Vagina (tissue), 2 donors: ENCODE measurements at places on chromosomes 13 and 19. TPM values are rescaled to one million over a fixed set of nuclear protein-coding genes. Genes with fewer than 3 reads are reported as not detected.
A peak's percentile ranks its signal among the peaks of the same experiment; 100 is the strongest.

DNA sequence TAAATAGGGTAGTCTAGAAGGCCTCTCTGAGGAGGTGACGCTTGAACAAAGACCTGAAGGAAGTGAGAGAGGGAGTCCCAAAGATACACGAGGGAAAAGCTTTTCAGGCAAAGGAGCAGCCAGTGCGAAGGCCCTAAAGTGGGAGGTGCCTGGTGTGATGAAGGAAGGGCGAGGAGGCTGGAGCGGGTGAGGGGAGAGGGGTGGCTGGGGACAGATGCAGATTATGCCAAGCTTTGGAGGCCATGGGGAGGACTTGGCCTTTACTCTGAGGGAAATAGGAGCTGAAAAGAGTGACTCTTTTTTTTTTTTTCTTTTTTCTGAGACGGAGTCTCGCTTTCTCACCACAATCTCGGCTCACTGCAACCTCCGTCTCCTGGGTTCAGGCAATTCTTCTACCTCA is 2.9 kb downstream of the CLPTM1 start:
- H3K4me3 ChIP-seq: no peak overlapping the region
- no peaks in the 10 kb centered on the region for H3K36me3 ChIP-seq
- peaks cover 64% of the 10 kb centered on the region for H3K4me1 ChIP-seq
- no peak overlapping the region for H3K27ac ChIP-seq
- DNase-seq: no peak
- H3K27me3 ChIP-seq: no peaks in the 10 kb centered on the region

DNA sequence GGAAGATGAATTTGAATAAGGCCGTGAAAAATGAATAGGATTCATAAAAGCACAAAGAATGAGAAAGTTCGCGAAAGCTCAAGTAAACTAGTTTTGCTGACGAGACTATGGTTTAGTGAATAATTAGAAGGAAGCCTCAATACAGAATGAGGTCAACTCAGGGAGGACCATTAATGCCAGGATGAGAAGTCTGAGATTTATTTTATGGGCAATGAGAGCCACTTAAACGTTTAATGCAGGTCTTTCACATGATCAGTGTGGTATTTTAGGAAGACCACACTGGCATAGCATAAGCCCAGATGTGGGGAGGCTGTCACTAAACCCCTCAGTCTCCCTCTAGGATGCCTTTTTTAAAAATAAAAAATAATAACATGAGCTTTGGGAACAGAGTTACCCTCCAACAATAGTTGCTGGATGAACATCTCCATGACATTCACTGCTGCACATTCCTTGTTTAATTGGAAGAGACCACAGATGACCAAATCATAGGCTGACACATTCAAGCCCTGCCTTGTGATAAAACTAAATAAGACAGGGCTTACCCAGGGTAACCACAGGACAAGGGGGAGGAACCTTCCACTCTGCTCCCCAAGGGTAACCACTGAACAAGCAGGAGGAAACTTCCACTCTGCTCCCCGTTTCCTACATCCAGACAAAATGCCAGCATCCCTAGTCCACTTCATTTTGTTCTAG is 43.6 kb upstream of the LSM14A start:
- H3K4me1 ChIP-seq: peaks cover 2% of the 10 kb centered on the region
- no peak overlapping the region for H3K27ac ChIP-seq
- H3K36me3 ChIP-seq: no peaks in the 10 kb centered on the region
- no peaks in the 10 kb centered on the region for H3K27me3 ChIP-seq

DNA sequence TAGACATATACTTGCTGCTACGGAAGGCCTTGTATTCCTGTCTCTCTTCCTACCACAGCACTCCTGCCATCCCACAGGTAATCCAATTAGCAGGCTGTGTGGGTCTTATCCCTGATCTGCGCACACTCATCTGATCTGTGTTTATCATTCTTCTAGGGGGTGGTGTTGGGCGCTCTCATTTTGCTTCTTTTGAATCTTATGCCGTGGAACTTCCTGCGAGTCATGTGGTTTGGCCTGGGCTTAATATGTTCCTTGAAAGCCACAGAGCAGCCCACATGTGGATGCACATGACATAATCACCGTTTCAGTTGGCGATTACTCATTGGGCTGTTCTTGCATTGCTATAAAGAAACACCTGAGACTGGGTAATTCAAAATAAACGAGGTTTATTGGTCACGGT is 7.5 kb downstream of the RASA3 start:
- H3K27ac ChIP-seq: no peak overlapping the region
- no peak for DNase-seq
- H3K4me3 ChIP-seq: no peak overlapping the region
- H3K4me1 ChIP-seq: peaks cover 77% of the 10 kb centered on the region

DNA sequence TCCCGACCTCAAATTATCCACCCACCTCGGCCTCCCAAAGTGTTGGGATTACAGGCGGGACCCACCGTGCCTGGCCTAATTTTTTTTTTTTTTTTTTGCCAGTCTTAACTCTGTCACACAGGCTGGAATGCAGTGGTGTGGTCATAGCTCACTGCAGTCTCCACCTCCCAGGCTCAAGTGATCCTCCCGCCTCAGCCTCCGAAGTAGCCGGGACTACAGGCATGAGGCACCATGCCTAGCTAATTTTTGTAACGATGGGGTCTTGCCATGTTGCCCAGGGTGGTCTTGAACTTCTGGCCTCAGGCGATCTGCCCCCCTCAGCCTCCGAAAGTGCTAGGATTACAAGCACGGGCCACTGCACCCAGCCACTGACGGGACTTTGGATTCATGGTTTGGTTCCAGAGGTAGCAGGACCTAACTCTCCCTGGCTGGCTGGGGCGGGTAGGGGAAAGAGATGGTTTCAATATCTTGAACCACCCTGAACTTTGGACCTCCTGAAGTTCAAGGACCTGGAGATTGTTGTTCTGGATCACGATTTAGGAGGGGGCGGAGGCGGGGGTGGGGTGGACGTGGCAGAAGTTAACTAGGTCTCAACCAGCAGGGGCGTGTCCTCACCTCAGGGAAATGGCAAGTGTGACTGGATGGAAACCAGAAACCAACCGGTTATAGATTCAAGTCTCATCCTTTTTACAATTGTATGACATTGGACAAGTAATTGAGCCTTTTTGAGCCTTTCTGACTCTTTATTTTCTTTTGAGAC is 40.8 kb downstream of the IER2 start:
- no peak for DNase-seq
- no peaks in the 10 kb centered on the region for H3K27me3 ChIP-seq
- no peak overlapping the region for H3K4me3 ChIP-seq
- no peaks in the 10 kb centered on the region for H3K4me1 ChIP-seq
- no peak overlapping the region for H3K27ac ChIP-seq
- no peaks in the 10 kb centered on the region for H3K36me3 ChIP-seq

- no peak overlapping the region for H3K27ac ChIP-seq
- H3K4me3 ChIP-seq: no peak overlapping the region
- H3K27me3 ChIP-seq: no peaks in the 10 kb centered on the region
- H3K4me1 ChIP-seq: peaks cover 13% of the 10 kb centered on the region
- no peak for DNase-seq
Observed at GRCh38 chr13:112974671-112975070, 5.7 kb downstream of the MCF2L start.

DNA sequence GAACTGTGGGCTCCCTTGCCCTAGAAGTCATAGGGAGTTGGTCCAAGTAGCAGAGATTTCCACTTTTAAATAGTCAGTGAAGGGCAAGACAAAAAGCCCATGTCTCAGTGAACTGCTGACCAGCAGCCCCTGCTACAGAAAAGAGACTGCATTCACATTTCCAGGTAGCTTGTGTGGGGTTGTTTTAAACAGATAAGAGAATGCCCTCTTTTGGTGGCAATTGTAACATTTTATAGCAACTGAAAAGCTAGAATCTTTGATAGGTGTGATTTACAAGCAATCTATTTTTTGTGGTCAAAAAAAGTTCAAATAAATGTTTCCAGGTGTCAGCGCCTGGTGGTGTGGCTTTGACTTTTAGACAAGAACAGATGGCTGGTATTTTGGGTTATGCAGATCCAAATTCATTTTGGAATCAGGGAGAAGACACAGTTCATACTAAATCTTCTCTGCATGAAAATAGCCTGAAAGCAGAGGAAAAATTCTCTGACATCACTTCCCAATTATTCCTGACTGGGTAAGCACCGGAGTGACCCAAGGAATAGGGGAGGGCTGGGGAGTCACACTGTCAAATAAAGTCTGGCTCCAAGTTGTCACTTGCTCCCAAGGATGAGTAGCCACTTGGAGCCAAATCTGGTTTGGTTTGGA is 26.2 kb upstream of the GPR12 start:
- no peaks in the 10 kb centered on the region for H3K27me3 ChIP-seq
- H3K4me1 ChIP-seq: no peaks in the 10 kb centered on the region
- no peaks in the 10 kb centered on the region for H3K36me3 ChIP-seq
- H3K4me3 ChIP-seq: no peak overlapping the region

- no peak for DNase-seq
- no peak overlapping the region for H3K4me3 ChIP-seq
- no peaks in the 10 kb centered on the region for H3K27me3 ChIP-seq
- no peak overlapping the region for H3K27ac ChIP-seq
- no peaks in the 10 kb centered on the region for H3K4me1 ChIP-seq
Observed at GRCh38 chr13:27283906-27284493, 13.4 kb downstream of the RASL11A start.

DNA sequence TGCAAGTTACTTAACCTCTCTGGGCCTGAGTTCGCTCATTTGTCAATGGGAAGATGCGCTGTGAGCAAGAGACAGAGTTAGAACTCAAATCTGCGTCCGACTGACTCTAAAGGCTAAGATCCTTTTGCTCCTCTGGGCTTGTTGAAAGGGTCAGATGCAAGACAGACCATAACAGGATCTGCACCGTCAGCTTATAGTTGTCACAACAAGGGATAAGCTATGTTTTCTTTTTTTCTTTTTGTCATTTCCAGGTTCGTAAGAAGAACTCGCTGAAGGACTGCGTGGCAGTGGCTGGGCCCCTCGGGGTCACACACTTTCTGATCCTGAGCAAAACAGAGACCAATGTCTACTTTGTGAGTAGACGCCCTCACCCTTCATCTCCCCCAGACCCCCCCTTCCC is 1.1 kb downstream of the PPAN start:
- H3K4me3 ChIP-seq: peak overlapping the region; percentile 89
- H3K36me3 ChIP-seq: peaks cover 41% of the 10 kb centered on the region
- H3K27ac ChIP-seq: no peak overlapping the region
- no peak for DNase-seq
- peaks cover 21% of the 10 kb centered on the region for H3K4me1 ChIP-seq
- H3K27me3 ChIP-seq: no peaks in the 10 kb centered on the region

- DNase-seq: no peak
- H3K36me3 ChIP-seq: peaks cover 7% of the 10 kb centered on the region
- peaks cover 73% of the 10 kb centered on the region for H3K4me1 ChIP-seq
- H3K4me3 ChIP-seq: no peak overlapping the region
Observed at GRCh38 chr19:4379383-4380253, 20.7 kb downstream of the SH3GL1 start.

GRCh38 chr13:41268764-41269163 is 5.4 kb upstream of the MTRF1 start:
- no peaks in the 10 kb centered on the region for H3K36me3 ChIP-seq
- H3K4me3 ChIP-seq: no peak overlapping the region
- no peaks in the 10 kb centered on the region for H3K27me3 ChIP-seq
- no peak for DNase-seq
- H3K27ac ChIP-seq: no peak overlapping the region

GRCh38 chr19:49338691-49339300 is 3.6 kb downstream of the CD37 start:
- no peak for DNase-seq
- no peaks in the 10 kb centered on the region for H3K27me3 ChIP-seq
- peak overlapping the region; percentile 50 for H3K4me3 ChIP-seq
- H3K4me1 ChIP-seq: peaks cover 32% of the 10 kb centered on the region

- H3K27me3 ChIP-seq: no peaks in the 10 kb centered on the region
- peak overlapping the region; percentile 98 for H3K27ac ChIP-seq
- peak overlapping the region; percentile 93 for H3K4me3 ChIP-seq
- peaks cover 34% of the 10 kb centered on the region for H3K4me1 ChIP-seq
Observed at GRCh38 chr13:50123862-50124535, 108.8 kb downstream of the KCNRG start.

The GPR183 gene
- 12.0 TPM for total RNA-seq

The CAPN12 gene
- total RNA-seq: 9.6 TPM

The WDR87 gene
- not detected for total RNA-seq

The DIRAS1 gene
- total RNA-seq: 2.0 TPM

The KLK10 gene
- 54.5 TPM for total RNA-seq

The PCDH9 gene
- 3.7 TPM for total RNA-seq

The TMEM143 gene
- total RNA-seq: 3.2 TPM

The HIPK4 gene
- 0.74 TPM for total RNA-seq
